ENCODE measurements at places on chromosomes 2 and 18. TPM values are rescaled to one million over a fixed set of nuclear protein-coding genes. Genes with fewer than 3 reads are reported as not detected.

Gene WNT10A
- total RNA-seq, result not detected

Gene DNER
- total RNA-seq, result 0.30 TPM

Gene FAM237A
- not detected for total RNA-seq

Gene CRYGC
- not detected for total RNA-seq

Gene TSPYL6
- total RNA-seq, result not detected

Gene SLC4A1AP
- 30.5 TPM for total RNA-seq

Gene STPG4
- total RNA-seq, result 0.32 TPM

Gene ANKRD29
- total RNA-seq, result 0.59 TPM

Gene PLB1
- total RNA-seq, result 1.1 TPM

Gene PCARE
- not detected for total RNA-seq

Gene FTCDNL1
- total RNA-seq, result 1.5 TPM

Gene DPP10
- total RNA-seq, result 0.74 TPM

Gene SPC25
- total RNA-seq, result 3.6 TPM

Gene SLC19A3
- total RNA-seq, result 0.18 TPM

Gene LIMS2
- 2.6 TPM for total RNA-seq

Gene MRPL44
- 23.2 TPM for total RNA-seq

Gene ABCG8
- total RNA-seq, result not detected

Gene FSHR
- total RNA-seq, result not detected

Gene SYT4
- not detected for total RNA-seq

Gene LIMS4
- total RNA-seq, result 18.4 TPM

Gene HYCC2
- 14.7 TPM for total RNA-seq

Gene DSEL
- 33.4 TPM for total RNA-seq

Gene IL18R1
- total RNA-seq, result 0.30 TPM

Gene LBX2
- 1.3 TPM for total RNA-seq

Gene C2orf66
- total RNA-seq, result 0.28 TPM

Gene TCF7L1
- 1.3 TPM for total RNA-seq

Gene ZNG1B
- total RNA-seq, result 41.6 TPM

Gene CDK5R2
- total RNA-seq, result 0.05 TPM

Gene COL3A1
- total RNA-seq, result 14,422 TPM

Gene VWC2L
- not detected for total RNA-seq

Gene CCDC141
- not detected for total RNA-seq

Gene SPEG
- total RNA-seq, result 36.2 TPM

Gene B3GNT7
- total RNA-seq, result under 0.01 TPM

All from smooth muscle cell of the umbilical artery (primary cell).